ENCODE measurements at places on chromosomes 13 and 19. TPM values are rescaled to one million over a fixed set of nuclear protein-coding genes. Genes with fewer than 3 reads are reported as not detected.

DNA sequence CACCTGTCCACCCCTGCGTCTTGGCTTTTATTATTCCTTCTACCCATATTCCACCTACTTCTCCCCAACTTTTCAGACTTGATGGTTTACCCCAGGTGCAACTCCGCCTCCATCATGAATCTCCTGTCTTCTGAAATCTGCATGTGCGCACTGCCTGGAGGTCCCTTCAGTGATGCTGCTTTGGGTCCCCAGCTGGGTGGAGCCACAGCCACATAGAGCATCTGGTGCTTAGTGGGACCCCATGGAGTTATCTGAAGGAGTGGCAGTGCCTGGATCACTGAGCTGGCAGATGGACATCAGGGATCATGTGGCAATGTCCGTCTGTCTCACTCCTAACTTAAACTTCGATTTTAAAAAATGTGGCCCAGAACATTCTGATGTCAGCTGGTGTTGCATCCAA, 13.5 kb downstream of the ZNF536 start:
- no peak overlapping the region for H3K4me3 ChIP-seq
- H3K27ac ChIP-seq: no peak overlapping the region
- H3K27me3 ChIP-seq: peaks cover 4% of the 10 kb centered on the region

DNA sequence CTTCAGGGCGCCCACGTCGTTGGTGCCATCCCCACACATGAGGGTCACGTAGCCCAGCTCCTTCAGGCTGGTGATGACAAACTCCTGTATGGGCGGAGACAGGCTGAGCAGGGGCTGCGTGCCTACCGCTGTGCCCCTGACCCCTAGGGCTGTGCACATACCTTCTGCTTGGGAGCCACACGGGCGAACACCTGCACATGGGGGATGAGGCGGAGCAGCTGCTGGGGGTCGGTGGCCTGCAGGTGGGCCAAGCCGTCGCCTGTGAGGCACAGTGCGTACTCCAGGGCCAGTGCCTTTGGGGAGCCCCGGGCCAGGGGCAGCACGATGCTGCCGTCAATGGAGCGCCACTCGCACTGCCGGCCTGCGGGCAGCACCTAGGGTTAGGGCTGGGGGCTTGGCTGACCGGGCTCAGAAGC, 6.1 kb upstream of the GMIP start:
- peaks cover 5% of the 10 kb centered on the region for H3K4me1 ChIP-seq

DNA sequence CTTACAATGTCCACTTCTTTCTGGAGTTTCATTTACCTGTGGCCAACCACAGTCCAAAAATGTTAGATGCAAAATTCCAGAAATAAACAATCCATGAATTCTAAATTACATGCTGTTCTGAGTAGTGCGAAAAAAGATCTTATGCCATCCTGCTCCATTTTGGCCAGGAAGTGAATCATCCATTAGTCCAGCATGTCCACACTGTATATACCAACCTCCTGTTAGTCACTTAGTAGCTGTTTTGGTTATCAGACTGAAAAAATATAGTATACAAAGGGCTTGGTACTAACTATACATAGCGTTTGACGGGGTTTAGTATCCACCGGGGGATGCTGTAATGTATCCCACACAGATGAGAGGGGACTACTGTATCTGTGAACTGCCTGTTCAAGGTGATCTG, 618.0 kb upstream of the ARGLU1 start:
- H3K27ac ChIP-seq: no peak overlapping the region
- no peak for DNase-seq
- no peaks in the 10 kb centered on the region for H3K4me1 ChIP-seq
- H3K4me3 ChIP-seq: no peak overlapping the region
- H3K27me3 ChIP-seq: no peaks in the 10 kb centered on the region

DNA sequence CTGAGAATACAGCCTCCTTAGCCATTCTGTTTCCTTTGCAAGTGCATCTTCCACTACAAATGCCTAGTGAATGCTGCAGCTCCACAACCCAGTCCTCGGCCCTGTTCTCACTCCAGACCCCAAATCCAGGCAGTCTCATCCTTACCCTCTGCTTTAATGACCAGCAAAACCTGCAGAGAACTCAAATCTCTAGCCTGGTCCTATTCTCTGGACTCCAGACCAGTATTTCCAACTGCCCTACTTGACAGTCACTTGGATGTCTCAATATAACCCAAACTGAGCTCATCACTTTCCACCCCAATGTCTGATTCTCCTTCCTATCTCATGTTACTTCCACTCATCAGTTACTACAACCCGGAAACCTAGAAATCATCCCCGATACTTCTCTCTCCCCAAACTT, 2.6 kb upstream of the EBPL start:
- no peaks in the 10 kb centered on the region for H3K27me3 ChIP-seq
- H3K4me1 ChIP-seq: peaks cover 13% of the 10 kb centered on the region
- H3K27ac ChIP-seq: no peak overlapping the region
- H3K36me3 ChIP-seq: no peaks in the 10 kb centered on the region

DNA sequence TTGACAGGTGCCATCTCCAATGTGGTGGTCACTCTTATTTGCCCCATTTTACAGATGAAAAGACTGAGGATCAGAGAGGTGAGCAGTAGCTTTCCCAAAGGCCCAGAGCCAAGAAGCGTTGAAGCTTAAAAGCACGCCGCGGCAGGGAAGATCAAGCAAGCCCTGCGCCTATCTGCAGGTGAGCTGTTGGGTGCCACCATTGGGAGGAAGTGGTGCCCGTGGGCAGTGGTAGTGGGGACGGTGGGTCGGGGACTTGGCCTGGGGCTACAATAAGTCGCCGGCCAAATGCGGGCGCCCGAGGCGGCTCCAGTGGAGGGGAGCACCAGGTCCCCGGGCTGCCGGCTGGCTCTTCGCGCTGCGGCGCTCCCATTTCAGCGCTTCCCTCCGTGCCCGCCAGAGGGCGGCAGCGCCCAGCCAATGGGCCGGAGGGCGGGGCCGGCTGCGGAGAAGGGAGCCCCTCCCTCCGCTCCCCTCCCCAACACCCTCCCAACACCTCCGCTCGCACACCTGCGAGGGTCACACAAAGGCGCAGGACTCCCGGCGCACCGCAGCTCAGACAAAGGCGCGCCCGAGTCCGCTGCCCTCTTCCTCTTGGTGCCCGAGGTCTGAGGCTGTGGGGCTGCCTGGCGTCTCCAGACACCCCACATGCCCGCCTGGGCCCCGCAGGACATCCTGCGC, 744 bp upstream of the POU2F2 start:
- H3K4me3 ChIP-seq: peak overlapping the region; percentile 97
- peaks cover 67% of the 10 kb centered on the region for H3K4me1 ChIP-seq
- peak; percentile 84 for DNase-seq

DNA sequence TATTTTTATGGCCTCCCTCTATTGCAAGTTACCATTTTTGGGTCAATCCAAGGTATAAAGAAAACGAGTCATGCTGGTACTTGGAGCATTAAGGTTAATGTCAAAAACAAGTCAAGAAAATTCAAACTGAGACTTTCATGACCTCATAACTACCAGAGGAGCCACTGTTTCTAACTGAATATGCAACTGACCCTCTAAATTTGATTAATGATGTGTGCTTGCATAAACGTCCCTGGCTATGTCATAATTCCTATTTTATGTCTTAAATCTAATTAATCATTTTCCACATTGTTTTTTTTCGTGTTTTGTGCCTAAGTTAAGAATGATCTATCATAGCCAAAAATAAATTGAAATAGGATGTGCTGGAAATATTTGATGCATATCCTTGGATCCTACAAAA, 396.7 kb upstream of the GPC6 start:
- H3K27me3 ChIP-seq: no peaks in the 10 kb centered on the region
- H3K4me1 ChIP-seq: no peaks in the 10 kb centered on the region
- H3K36me3 ChIP-seq: no peaks in the 10 kb centered on the region
- no peak for DNase-seq

- no peaks in the 10 kb centered on the region for H3K36me3 ChIP-seq
- no peak overlapping the region for H3K4me3 ChIP-seq
- H3K4me1 ChIP-seq: peaks cover 5% of the 10 kb centered on the region
- H3K27me3 ChIP-seq: no peaks in the 10 kb centered on the region
- H3K27ac ChIP-seq: no peak overlapping the region
- no peak for DNase-seq
Observed at GRCh38 chr19:15438124-15438496, 11.6 kb downstream of the WIZ start.

- DNase-seq: no peak
- H3K27me3 ChIP-seq: no peaks in the 10 kb centered on the region
- no peak overlapping the region for H3K4me3 ChIP-seq
- peaks cover 2% of the 10 kb centered on the region for H3K36me3 ChIP-seq
- peaks cover 5% of the 10 kb centered on the region for H3K4me1 ChIP-seq
Observed at GRCh38 chr13:32001154-32001768, 30.3 kb upstream of the FRY start.

- DNase-seq: no peak
- H3K27me3 ChIP-seq: peaks cover 5% of the 10 kb centered on the region
- H3K27ac ChIP-seq: no peak overlapping the region
- peaks cover 7% of the 10 kb centered on the region for H3K4me1 ChIP-seq
Observed at GRCh38 chr19:595326-596262, 5.9 kb downstream of the HCN2 start.

DNA sequence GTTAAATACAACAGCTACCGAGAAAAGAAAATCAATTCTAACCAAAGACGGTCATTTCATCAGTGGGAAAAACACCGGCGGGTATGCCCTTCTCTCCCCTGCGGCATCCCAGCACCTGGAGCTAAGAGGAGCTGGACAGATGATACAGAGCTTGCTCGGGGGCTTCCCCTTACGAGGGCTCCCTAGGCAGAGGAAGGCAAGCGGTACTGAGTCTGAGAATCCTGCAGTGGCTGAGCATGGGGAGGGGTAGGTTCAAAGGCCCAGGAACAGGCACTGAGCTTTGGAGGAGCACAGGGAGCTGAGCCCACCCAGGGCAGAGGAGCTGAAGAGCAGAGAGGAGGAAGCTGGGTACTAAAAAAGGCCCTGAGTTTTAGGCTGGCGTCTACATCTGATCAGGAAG, 12.7 kb downstream of the STK24 start:
- no peak for DNase-seq
- H3K4me1 ChIP-seq: peaks cover 73% of the 10 kb centered on the region
- H3K36me3 ChIP-seq: peaks cover 3% of the 10 kb centered on the region

DNA sequence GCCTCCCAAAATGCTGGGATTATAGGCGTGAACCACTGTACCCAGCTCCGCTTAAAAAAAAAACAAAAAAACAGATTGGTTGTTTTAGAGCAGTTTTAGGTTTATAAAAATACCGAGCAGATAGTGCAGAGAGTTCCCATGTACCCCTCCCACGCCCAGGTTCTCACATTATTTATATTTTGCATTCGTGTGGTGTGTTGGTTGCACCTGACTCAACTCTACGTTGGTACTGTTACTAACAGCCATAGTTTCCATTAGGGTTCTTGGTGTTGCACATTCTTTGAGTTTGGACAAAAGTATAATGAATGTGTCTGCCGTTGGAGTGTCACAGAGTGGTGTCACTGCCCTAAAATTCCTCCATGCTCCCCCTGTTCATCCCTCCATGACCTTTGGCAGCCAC, 29.1 kb downstream of the MYO9B start:
- peak overlapping the region; percentile 34 for H3K27ac ChIP-seq
- H3K36me3 ChIP-seq: peaks cover 3% of the 10 kb centered on the region
- H3K4me3 ChIP-seq: peak overlapping the region; percentile 53
- H3K4me1 ChIP-seq: peaks cover 26% of the 10 kb centered on the region
- H3K27me3 ChIP-seq: no peaks in the 10 kb centered on the region

- H3K4me1 ChIP-seq: peaks cover 2% of the 10 kb centered on the region
- peaks cover 18% of the 10 kb centered on the region for H3K27me3 ChIP-seq
- no peaks in the 10 kb centered on the region for H3K36me3 ChIP-seq
- DNase-seq: no peak
- no peak overlapping the region for H3K4me3 ChIP-seq
Observed at GRCh38 chr13:110154410-110154933, 152.5 kb downstream of the COL4A1 start.

GRCh38 chr13:83536153-83536552, 346.1 kb downstream of the SLITRK1 start:
- no peak for DNase-seq
- no peaks in the 10 kb centered on the region for H3K4me1 ChIP-seq
- H3K27ac ChIP-seq: no peak overlapping the region
- no peaks in the 10 kb centered on the region for H3K27me3 ChIP-seq
- H3K4me3 ChIP-seq: no peak overlapping the region
- no peaks in the 10 kb centered on the region for H3K36me3 ChIP-seq

- H3K4me3 ChIP-seq: peak overlapping the region; percentile 66
- H3K27me3 ChIP-seq: peaks cover 15% of the 10 kb centered on the region
- DNase-seq: no peak
Observed at GRCh38 chr19:51131780-51132680, 7.3 kb downstream of the SIGLEC9 start.

DNA sequence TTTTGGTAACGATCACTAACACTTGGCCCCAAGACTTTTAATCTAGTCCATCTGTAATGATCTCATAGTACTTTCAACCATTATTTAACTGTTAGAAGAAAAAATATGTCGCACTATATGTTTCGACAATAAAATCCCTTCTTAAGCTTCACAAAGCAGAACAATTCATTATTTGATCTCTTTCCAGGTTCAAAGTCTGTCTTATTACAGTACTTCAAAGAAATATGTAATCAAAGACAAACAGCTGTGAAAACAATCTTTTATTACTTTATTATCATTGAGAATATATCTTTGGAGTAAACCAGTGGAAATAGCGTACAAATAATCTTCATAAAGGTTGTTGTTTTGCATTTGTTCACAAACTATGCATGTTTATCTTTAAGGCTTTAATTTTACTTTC, 93.5 kb downstream of the DACH1 start:
- H3K4me1 ChIP-seq: no peaks in the 10 kb centered on the region
- no peaks in the 10 kb centered on the region for H3K27me3 ChIP-seq
- H3K4me3 ChIP-seq: no peak overlapping the region
- no peak for DNase-seq

DNA sequence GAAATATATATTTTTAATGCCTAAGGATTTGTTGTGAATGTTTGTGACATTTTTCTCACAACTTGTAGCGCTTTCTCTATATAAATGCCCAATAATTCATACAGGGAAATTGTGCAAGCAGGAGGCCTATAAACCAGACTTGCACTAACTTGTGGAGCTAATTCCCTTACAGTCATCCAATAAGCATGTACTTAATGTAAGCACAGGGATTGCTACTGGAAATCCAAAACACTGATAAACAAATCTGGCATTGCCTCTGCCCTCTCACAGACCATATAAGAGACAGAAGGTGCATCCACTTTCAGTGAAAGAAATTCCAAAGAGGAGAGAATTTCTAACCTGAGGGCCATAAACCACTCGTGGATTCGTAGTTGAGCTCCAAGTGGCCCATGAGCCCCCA, 518.8 kb downstream of the MYO16 start:
- H3K4me3 ChIP-seq: no peak overlapping the region
- DNase-seq: no peak
- no peaks in the 10 kb centered on the region for H3K36me3 ChIP-seq
- H3K4me1 ChIP-seq: peaks cover 2% of the 10 kb centered on the region
- H3K27me3 ChIP-seq: peaks cover 35% of the 10 kb centered on the region

GRCh38 chr13:22837980-22838647, 342.7 kb upstream of the SGCG start:
- H3K27me3 ChIP-seq: peaks cover 25% of the 10 kb centered on the region
- no peaks in the 10 kb centered on the region for H3K36me3 ChIP-seq
- H3K4me3 ChIP-seq: no peak overlapping the region
- H3K27ac ChIP-seq: no peak overlapping the region
- no peak for DNase-seq

The COG6 gene
- total RNA-seq: 25.7 TPM

The LACC1 gene
- total RNA-seq: 3.1 TPM

The CLEC17A gene
- 2.4 TPM for total RNA-seq

The ZNF253 gene
- total RNA-seq: 5.8 TPM

The GPR4 gene
- not detected for total RNA-seq

The FCGBP gene
- total RNA-seq: 10.1 TPM

The GPR18 gene
- 10.1 TPM for total RNA-seq
